SK-N-MC (cell line): ENCODE measurements at places on chromosomes 12 and 14.
A peak's percentile ranks its signal among the peaks of the same experiment; 100 is the strongest.

GRCh38 chr12:34368079-34368478, 345.8 kb downstream of the ALG10 start:
- no peak for DNase-seq

DNA sequence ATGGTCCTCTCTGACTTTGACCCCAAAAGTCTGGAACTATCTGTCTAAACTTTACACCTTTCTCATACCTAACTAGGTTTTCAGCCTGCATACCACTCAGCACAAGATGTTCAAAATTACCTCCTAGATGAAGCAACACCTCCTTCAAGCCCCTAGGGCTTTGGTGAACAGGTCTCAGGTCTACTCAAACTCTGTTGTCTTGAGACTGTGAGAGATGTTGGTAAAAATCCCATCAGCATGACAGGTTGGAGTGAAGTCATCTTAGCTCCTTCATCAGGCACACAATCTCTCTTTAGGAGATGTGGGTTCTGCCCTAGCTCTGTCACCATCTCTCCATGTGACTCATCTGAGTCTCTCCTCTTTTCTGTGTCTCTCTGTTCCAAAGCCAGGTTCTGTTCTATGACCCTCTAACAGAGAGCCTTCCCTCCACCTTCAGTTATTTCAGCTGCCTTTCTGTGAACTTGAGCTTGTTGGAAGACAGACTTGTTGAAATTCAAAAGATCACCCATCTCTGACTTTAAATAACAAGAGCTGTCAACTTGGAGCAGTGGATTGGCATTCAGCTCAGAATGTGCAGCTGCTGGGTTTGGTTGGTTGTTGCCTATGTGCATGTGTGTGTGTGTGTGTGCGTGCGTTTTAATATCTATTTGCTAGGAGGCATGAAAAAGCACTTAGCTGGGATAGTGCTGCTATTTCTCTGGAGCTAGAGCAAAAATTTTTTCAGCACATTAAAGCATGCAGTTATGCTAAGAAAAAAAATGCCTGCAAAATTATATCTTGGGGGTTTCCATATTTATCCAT, 130.7 kb downstream of the CRACR2A start:
- DNase-seq = no peak

- no peak for DNase-seq
Observed at GRCh38 chr12:129145381-129145780, 292.1 kb downstream of the GLT1D1 start.

GRCh38 chr12:29895966-29896365, 112.2 kb upstream of the TMTC1 start:
- no peak for DNase-seq

DNA sequence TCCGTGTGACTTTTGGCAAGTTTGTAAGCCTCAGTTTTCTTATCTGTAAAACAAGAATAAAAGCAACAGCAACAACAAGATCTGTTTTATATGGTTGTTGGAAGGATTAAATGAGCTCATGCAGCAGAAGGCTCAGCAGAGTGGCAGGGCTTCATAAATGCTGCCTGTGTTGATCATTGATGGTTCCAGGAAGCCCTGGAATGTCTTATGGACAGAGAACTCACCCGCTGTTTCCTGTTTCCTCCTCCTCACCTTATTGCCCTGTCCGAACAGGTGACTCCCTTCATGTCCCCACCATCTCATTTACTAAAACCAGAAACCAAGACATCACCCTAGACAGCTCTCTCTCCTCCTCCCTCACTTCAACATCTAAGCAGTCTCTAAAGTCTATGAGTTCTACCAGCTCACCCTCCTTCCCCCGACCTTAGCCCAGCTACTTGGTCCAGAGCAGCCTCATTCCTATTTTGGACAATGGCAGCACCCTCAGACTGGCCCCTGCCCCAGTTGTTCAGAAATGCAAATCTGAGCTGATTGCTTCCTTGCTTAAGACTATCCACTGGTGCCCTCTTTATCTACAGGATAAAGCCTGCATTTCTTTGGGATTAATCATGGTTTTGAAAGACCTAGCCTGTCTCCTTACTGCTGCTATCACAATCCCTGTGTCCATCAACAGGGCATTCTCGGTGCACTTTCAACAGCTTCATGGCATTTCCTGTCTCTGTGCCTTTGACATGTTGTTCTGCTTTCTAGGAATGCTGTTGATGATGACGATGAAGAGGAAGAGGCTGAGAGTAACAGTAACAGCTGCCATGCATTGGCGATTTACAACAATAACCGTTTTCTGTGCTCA, 21.4 kb upstream of the GSG1 start:
- DNase-seq = no peak

GRCh38 chr14:70073924-70074566, 114.7 kb downstream of the SLC8A3 start:
- DNase-seq = peak; percentile 10

DNA sequence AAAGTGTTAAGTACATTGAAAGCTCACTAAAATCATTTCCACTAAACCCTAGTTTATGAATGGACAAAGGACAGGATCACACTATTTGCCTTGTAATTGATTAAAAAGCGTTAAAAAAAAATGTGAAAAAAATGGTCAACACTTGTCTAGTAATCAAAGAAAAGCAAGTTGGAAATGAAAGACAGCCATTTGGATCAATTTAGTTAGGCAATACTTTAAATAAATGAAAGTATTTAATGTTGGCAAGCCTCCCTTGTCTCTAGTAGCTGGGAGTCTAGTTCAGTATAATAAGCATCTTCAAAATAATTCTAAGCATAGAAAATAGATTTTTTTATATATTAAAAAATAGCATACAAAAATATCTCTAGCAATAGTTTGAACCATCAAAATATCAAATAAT, 14.2 kb upstream of the CNIH1 start:
- no peak for DNase-seq

- no peak for DNase-seq
Observed at GRCh38 chr12:57810450-57810849, 8.1 kb downstream of the AVIL start.

DNA sequence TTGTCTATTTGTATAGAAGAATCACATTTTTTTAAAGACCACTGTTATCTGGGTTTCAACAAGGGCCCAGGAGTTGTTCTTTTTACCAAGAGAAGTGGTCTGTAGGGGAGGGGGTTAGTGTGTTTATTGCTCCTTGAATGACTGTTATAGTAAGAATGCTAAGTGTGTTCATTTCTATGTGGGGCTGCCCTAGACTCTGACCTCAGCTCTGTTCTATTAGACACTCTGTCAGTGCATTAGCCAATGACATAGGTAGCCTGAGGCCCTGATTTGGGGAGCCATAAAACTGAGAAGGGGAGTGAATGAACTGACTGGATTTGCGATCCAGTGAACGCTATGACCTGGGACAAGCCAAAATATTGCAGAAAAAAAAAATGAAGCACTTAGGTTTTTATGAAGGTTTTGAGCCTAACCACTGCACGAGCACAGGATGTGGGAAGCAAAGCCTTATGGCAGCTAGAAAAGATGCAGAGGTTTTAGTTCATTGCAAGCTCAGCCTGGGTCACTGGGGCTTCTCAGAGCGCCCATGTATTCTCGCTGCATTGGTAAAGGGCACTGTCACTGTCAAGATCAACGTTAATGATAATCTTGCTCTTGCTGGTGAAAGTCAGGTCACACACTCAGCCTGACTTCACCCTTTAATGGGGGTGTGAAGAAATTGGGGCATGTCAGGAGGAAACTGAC, 63.8 kb downstream of the PRKCH start:
- DNase-seq = no peak

DNA sequence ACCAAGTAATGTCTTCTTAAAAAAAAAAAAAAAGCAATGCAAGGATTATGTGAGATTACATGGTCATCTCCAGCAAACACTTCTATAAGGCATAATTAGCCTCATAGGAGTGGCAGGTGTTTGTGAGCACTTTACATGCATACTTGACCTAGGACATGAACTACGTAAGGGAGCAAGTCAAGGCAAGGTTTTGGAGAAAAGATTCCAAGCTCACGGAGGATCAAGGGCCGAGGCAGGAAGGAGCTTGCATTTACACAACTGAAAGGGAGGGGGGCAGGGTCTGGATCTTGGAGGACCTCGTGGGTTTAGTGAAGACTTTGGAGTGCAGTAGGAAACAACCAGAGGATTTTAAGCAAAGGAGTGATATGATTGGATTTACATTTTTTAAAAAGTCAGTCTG, 112.5 kb downstream of the CCER1 start:
- no peak for DNase-seq

GRCh38 chr12:92395322-92395721, 249.7 kb upstream of the BTG1 start:
- no peak for DNase-seq

DNA sequence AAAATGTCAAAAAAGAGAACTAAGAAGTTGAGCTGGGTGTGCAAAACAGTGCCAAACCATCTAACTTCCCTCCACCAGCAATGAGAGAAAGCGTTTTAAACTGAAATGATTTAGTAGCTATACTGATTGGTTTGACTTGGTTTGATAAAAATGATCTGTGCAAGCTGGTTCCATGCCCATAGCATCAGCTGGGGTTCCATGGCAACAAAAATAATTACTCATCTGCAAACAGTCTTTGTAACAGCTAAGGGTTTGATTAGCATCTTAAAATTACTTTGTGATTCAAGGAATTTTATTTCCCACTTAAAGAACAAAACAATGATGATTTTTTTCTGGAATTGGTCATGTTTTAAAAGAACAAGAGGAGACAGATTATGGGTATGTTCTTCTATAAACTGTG, 15.0 kb upstream of the BICD1 start:
- no peak for DNase-seq
